ENCODE measurements at places on chromosomes 13 and 19. TPM values are rescaled to one million over a fixed set of nuclear protein-coding genes. Genes with fewer than 3 reads are reported as not detected.

CRLF1 gene
- total RNA-seq = 55.8 TPM

HIPK4 gene
- 0.31 TPM for total RNA-seq

BICRA gene
- 30.3 TPM for total RNA-seq

UPK1A gene
- total RNA-seq = 1.6 TPM

LILRA6 gene
- total RNA-seq = not detected

ACP5 gene
- total RNA-seq = 11.8 TPM

C1QTNF9 gene
- total RNA-seq = not detected

DNA sequence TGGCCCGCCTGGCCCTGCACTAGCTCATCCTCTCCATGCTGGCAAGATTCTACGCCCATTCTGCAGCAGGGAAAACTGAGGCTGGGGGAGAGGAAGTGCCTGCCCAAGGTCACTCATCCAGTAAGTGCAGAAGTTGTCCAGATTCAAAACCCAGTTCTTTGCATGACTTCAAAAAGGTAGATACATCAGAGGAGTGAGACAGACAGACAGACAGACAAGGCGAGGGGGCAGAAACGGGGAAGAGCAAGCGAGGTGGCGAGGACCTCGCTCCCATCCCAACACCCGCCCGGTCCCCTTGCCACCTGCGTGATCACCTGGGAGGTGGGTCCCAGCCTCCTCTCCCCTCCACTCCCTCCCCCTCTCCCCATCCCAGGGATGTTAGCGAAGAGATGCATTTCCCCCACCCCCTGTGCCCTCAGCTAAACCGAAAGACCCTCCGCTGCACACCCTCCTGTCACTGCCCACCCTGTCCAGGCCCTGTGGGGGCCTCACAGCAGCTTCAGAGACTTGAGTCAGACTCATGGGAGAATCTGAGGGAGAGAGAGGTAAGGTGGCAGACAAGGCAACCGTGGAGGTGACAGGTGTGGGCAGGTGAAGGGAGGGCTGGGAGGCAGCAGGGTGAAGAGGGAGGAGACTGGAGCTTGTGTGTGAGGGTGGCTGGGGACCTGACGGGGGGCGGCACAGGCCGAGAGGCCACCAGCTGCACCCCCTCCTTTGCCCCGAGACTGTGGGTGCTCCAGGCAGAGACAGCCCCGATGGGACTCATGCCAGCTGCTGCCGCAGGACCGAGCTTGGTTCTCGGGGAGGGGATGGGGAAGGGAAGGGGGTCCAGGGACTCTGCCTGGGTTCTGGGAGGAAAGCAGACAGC is 18.9 kb downstream of the LRRC4B start:
- H3K4me1 ChIP-seq = peaks cover 19% of the 10 kb centered on the region
- no peak for DNase-seq
- no peak overlapping the region for H3K4me3 ChIP-seq
- H3K27ac ChIP-seq = no peak overlapping the region
- no peaks in the 10 kb centered on the region for H3K36me3 ChIP-seq

- no peaks in the 10 kb centered on the region for H3K36me3 ChIP-seq
- H3K27me3 ChIP-seq = no peaks in the 10 kb centered on the region
- no peak for DNase-seq
- H3K4me3 ChIP-seq = no peak overlapping the region
- peaks cover 23% of the 10 kb centered on the region for H3K4me1 ChIP-seq
Measured at GRCh38 chr13:21897161-21897560, 226.3 kb downstream of the FGF9 start.

DNA sequence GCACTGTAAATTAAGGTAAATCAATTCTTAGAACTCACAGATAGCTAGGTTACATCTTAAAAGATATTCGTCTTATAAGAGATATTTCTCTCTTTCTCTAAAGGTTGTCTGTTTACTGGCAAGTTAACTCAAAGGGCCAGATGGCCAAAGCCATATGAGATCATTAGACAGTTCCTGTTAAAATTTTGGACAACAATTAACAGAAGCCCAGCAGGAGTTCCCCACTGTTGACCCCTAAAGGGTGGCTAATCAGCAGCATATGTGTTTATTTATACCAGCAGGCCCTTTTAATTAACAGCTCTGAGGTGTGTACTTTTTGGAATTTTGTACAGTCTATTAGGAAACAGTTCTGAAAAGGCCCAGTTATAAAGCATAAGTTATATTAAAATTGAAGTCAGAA is 245.8 kb downstream of the LIG4 start:
- H3K27me3 ChIP-seq = no peaks in the 10 kb centered on the region
- peaks cover 3% of the 10 kb centered on the region for H3K4me1 ChIP-seq
- no peak overlapping the region for H3K27ac ChIP-seq
- DNase-seq = no peak

DNA sequence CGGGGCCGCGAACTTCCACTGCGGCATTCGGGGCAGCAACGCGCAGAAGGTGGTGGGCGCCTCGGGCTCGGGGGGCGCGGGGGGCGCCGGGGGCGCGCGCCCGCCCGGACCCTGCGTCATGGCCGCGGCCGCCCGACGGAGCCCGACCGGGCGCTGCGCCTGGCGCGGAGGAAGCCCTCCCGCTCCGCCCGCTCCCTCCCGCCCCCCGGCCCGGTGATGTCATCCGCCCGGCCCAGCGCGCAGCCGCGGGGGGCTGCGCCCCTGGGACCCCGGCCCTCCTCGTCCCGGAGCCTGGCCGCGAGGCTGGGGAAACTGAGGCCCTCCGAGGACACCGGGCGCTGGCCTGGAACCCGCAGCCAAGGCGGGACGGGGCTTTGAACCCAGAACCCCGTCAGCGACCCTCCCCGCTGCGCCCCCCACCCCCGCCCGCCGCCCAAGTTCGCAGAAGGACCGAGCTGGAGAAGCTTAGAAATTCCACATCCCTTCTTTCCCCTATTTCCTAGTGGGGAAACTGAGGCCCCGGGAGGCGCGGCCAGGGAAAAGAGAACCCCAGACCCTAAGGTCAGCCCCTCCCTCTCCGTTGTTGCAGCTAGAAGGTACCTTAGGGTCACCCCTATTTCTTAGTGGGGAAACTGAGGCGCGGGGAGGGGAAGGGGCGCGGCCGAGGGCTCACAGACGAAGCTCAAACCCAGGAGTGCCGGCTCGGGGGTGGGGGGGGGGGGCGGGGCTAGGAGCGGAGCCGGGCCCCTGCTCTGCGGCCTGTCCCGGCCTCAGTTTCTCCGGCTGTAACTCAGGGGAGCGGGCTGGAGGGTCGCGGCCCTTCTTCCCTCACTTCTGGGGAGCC is at the start of gene SHC2:
Gene SHC2, minus strand, starts transcription at position 157 of the 844 bp plus-strand sequence. Its CDS starts 37 bp downstream, at position 120.
- peaks cover 6% of the 10 kb centered on the region for H3K4me1 ChIP-seq
- peaks cover 35% of the 10 kb centered on the region for H3K27me3 ChIP-seq
- H3K27ac ChIP-seq = no peak within 1 kb of the TSS
- H3K4me3 ChIP-seq = peak within 1 kb of the TSS; percentile 73

DNA sequence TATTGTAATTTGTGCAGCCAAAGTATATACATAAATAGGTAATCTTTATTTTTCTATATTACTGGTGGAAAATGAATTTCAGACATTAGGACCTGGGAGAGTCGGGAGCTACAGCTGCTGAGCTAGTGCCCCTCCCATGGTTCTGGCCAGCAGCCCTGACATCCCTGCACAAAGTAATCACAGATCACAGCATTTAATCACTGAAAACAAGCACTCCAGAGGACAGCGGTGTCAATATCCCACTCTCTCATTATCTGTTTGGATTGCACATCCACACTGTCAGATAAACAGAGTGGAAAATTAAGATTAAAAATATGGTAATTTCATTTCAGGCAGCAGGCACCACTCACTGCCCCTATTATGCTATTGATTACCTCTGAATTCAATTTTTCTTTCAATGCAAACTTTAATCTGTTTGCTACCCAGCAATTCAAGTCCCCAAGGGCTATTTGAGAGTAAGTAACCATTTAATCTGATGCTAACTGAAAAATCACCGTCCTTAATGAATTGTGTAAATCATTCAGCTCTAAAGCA is 254.1 kb upstream of the SOX21 start:
- peak overlapping the region; percentile 71 for H3K4me3 ChIP-seq
- no peak overlapping the region for H3K27ac ChIP-seq
- no peaks in the 10 kb centered on the region for H3K36me3 ChIP-seq
- H3K4me1 ChIP-seq = peaks cover 41% of the 10 kb centered on the region
- H3K27me3 ChIP-seq = peaks cover 16% of the 10 kb centered on the region

- peaks cover 54% of the 10 kb centered on the region for H3K36me3 ChIP-seq
- H3K4me3 ChIP-seq = no peak overlapping the region
- no peak for DNase-seq
- no peaks in the 10 kb centered on the region for H3K27me3 ChIP-seq
Measured at GRCh38 chr13:110636053-110636475, 20.7 kb downstream of the NAXD start.

- DNase-seq = no peak
- H3K27me3 ChIP-seq = peaks cover 2% of the 10 kb centered on the region
- H3K4me1 ChIP-seq = peaks cover 30% of the 10 kb centered on the region
- no peak overlapping the region for H3K4me3 ChIP-seq
- peaks cover 13% of the 10 kb centered on the region for H3K36me3 ChIP-seq
Measured at GRCh38 chr13:36212789-36213188, 1.6 kb downstream of the SOHLH2 start.

DNA sequence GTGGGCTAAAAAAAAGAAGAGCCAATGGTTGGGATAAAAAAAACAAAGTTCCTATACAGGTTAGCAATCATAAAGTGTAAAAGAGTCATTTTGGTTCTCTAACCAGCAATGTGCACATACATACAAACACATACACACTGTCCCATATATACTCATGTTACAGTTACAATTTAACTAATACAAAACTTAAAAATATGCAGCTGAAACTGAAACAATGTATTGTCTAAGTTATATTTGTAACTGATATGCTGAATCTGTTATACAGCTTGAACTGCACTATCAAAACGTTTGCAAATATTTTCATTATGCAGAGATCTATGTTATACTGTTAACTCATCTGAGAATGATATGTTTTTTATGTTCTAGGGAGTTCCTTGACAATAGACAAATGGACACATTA is 173.7 kb downstream of the KLF12 start:
- no peak for DNase-seq
- H3K27ac ChIP-seq = no peak overlapping the region
- no peak overlapping the region for H3K4me3 ChIP-seq
- H3K36me3 ChIP-seq = peaks cover 10% of the 10 kb centered on the region
- 0 out of 2 replicates have a peak, but pooled peaks cover 3% of the 10 kb centered on the region for H3K4me1 ChIP-seq
- H3K27me3 ChIP-seq = no peaks in the 10 kb centered on the region

- H3K27ac ChIP-seq = no peak overlapping the region
- DNase-seq = no peak
- H3K27me3 ChIP-seq = no peaks in the 10 kb centered on the region
- peaks cover 7% of the 10 kb centered on the region for H3K36me3 ChIP-seq
- H3K4me3 ChIP-seq = no peak overlapping the region
- H3K4me1 ChIP-seq = peaks cover 4% of the 10 kb centered on the region
Measured at GRCh38 chr13:34208336-34208735, 390.4 kb downstream of the RFC3 start.

DNA sequence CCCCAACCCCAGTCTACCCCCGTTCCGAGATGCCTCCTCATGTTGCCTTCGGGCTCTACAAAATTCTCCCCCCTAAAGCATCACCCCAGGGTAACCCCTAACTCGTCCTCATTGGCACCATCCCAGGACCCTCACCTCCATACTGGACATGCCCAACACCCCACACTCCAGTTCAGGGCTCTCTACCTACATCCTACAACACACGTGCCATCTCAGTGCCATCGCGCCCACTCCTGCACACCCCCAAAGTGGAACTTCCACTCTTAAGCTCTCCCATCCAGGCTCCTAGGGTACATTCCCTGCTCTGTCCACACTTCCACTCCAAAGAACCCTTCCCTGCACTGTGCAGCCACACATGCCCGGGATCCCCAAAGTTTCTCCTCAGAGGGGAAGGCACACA is 827 bp upstream of the FKRP start:
- no peaks in the 10 kb centered on the region for H3K27me3 ChIP-seq
- H3K4me1 ChIP-seq = peaks cover 50% of the 10 kb centered on the region
- no peak for DNase-seq
- peak overlapping the region; percentile 96 for H3K4me3 ChIP-seq

DNA sequence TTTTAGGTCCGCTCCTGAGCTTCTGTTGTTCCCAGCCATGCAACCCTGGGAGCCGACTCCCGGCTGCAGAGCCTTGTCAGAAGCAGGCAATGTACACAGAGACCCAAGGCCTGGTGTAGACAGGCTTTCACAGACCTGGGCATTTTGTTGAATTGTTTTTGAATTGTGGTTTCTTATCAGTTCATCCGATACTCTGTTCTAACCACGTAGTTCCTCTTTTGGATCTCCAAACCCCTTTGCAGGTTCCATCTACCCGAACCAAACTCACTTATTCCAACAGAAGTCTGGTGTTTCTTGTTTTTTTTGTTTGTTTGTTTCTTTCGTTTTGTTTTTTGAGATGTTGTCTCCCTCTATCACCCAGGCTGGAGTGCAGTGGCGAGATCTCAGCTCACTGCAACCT is 6.3 kb upstream of the NLRP2 start:
- no peaks in the 10 kb centered on the region for H3K36me3 ChIP-seq
- no peak overlapping the region for H3K4me3 ChIP-seq
- H3K27ac ChIP-seq = no peak overlapping the region
- H3K4me1 ChIP-seq = 0 out of 2 replicates have a peak, but pooled peaks cover 2% of the 10 kb centered on the region
- DNase-seq = no peak
- no peaks in the 10 kb centered on the region for H3K27me3 ChIP-seq

GRCh38 chr19:29409076-29409862 is 116.5 kb upstream of the VSTM2B start:
- H3K36me3 ChIP-seq = no peaks in the 10 kb centered on the region
- peaks cover 3% of the 10 kb centered on the region for H3K27me3 ChIP-seq
- H3K4me1 ChIP-seq = peaks cover 13% of the 10 kb centered on the region
- no peak for DNase-seq
- H3K4me3 ChIP-seq = no peak overlapping the region

GRCh38 chr13:44508562-44509077 is 67.5 kb downstream of the TSC22D1 start:
- peaks cover 28% of the 10 kb centered on the region for H3K4me1 ChIP-seq
- H3K4me3 ChIP-seq = no peak overlapping the region
- H3K36me3 ChIP-seq = peaks cover 14% of the 10 kb centered on the region
- H3K27ac ChIP-seq = peak overlapping the region; percentile 4
- no peaks in the 10 kb centered on the region for H3K27me3 ChIP-seq

- peak overlapping the region; percentile 13 for H3K4me3 ChIP-seq
- H3K4me1 ChIP-seq = peaks cover 49% of the 10 kb centered on the region
- no peaks in the 10 kb centered on the region for H3K36me3 ChIP-seq
- peaks cover 47% of the 10 kb centered on the region for H3K27me3 ChIP-seq
- DNase-seq = no peak
Measured at GRCh38 chr19:33624586-33624985, 2.8 kb downstream of the CHST8 start.

DNA sequence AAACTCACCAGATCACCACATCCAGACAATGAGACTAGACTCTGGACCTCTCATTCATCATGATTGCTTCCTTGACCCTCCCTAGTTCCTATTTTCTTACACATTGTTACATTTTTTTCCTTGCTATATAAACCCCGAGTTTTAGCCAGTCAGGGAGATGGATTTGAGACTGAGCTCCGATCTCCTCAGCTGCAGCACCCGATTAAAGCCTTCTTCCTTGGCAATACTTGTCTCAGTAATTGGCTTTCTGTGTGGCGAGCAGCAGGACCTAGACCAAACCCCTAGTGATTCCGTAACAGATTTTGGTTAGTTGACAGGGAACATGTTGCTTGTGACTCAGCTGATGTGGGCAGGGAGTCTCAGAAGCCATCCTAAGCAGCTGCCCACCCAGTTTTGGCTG is 44.0 kb downstream of the SUCLA2 start:
- H3K27ac ChIP-seq = no peak overlapping the region
- H3K4me1 ChIP-seq = no peaks in the 10 kb centered on the region
- no peak overlapping the region for H3K4me3 ChIP-seq
- peaks cover 4% of the 10 kb centered on the region for H3K27me3 ChIP-seq

All from WTC11 (cell line).